ENCODE measurements at places on chromosomes 7 and 10.

- DNase-seq, result no peak
These were observed 7.7 kb upstream of the SCART1 start for GRCh38 chr10:133445751-133446708.

DNA sequence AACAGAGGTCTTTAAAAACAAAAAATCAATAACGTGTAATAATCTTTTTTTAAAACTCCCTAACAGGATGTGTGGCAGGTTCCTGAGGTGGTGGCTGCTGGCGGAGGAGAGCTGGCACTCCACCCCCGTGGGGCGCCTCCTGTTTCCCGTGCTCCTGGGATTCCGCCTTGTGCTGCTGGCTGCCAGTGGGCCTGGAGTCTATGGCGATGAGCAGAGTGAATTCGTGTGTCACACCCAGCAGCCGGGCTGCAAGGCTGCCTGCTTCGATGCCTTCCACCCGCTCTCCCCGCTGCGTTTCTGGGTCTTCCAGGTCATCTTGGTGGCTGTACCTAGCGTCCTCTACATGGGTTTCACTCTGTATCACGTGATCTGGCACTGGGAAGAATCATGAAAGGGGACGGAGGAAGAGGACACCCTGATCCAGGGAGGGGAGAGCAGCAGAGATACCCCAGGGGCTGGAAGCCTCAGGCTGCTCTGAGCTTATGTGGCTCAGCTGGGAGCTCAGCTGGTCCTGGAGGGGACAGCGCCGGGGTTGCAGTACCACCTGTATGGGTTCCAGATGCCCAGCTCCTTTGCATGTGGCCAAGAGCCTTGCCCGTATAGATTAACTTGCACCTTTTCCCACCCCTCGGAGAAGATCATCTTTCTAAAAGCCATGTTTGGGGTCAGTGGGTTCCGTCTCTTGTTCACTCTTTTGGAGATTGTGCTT lies 16.7 kb upstream of the AZGP1 start:
- no peak for DNase-seq

DNA sequence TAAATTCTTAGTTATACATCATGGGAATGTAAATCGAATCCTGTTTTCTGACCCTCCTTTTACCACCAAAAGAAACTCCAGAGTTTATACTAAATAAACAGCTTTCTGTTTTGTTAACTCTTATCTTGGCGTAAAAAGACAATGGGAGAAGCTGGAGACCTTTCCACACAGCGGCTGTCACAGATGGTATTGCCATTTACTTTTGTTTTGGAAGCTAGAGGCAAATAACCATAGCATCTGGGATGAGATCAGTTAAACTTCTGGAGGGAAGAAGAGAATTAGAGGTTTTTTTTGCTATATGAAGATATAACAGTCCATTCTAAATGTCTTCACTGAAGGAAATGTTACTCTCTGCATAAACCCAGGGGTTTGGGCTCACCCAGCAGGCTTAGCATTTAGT lies 258.9 kb downstream of the REEP3 start:
- no peak for DNase-seq

- DNase-seq, result no peak
These were observed 11.9 kb upstream of the LRRC27 start for GRCh38 chr10:132319853-132320653.

DNA sequence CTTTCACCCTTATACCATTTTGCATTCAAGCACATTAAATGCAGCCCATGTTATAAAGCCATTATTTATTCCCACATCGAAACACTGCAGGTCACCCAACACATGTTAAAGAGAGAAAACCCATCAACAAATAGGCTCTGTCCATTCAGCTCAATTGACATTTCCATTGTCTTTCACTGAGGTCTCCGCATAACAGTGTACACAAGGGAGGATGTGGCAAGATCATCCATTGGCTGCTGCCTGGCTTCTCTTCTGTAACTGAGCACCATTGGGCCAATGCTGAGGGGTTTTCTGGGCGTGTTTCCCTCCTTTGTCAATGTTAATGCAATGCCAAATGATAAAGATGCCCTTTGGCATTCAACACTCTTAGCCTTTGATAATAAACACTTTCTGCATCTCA lies 278.1 kb upstream of the SP4 start:
- no peak for DNase-seq

- no peak for DNase-seq
These were observed 46.0 kb downstream of the MKI67 start for GRCh38 chr10:128080231-128080630.

DNA sequence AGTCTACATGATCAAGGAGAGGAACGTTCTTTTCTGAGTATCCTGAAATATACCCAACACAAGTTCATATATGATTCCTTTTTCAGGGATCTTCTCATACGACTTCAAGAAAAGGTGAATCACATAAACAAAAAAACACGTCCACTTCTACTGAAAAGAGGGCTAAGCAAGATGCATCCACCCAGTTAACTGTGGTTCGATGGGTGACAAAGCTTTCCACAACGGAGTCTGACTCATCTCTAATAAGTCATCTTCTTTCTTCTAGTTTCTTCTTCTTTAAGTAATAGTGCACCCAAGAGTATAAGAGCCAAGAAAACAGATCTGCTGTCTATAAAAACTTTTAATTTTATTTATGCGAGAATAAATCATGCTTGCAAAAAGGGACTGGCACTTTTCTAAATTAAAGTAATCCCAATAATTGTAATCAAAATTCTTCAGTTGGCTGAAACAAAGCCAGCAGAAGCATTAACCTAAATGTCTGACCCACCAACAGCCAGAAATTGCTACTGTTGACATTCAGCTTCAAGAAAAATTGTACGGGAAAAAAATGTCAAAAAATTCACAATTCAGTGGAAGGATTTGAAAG lies 146.9 kb upstream of the ANK3 start:
- DNase-seq, result no peak

DNA sequence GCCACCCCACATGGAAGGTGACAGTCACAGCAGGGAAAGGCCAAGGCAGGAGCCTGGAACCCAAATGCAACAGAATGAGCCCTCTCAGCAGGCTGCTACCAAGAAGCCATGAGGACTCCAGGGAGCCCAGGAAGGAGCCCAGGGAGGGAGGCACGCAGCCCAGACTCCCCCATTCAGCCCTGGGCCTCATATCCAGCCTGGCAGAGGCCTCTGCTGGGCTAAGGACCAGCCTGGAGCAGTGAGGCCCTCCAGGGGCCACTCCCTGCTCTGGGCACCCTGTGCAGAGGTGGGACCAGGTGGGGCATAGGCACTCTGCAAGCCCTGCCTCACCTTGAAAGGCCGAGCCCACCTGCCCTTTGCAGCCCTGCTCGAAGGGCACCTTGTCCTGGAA lies 25.8 kb upstream of the ZNF488 start:
- no peak for DNase-seq

GRCh38 chr7:141073641-141074161 lies at the start of gene TMEM178B:
TMEM178B (plus strand) TSS chr7:141074064.
- peak; percentile 31 for DNase-seq

DNA sequence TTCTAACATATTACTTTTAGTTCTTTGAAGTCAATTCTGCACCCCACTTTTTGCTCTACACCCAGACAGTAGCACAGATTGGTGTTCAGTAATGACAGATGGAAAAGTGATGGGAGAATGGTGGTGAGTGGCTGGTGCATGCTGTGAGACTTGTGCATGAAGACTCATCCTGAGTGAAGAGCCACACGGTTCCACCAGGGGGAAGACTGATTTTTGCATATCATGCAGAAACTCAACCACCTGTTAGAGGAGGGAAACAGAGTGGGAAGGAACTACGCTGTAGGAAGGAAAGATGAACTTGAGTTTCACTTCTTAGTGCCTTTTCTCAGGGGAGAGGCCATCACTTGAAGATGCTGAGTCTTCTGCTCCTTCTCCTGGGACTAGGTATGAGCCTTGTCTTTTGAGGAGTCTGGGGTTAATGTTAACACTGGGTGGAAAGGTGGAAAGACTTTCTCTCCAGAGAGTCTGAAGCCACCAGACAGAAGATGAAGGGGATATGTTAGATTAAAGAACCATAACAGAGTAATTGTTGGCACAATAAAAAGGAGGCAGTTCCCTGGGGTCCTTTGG lies 9.3 kb upstream of the PRSS1 start:
- peak; percentile 41 for DNase-seq

- no peak for DNase-seq
These were observed 35.9 kb upstream of the DMTF1 start for GRCh38 chr7:87116315-87116714.

Data from germinal center (tissue), 1 donor.